ENCODE measurements at places on chromosomes 11 and 22. TPM values are rescaled to one million over a fixed set of nuclear protein-coding genes. Genes with fewer than 3 reads are reported as not detected.
A peak's percentile ranks its signal among the peaks of the same experiment; 100 is the strongest.

The P4HA3 gene
- total RNA-seq: 1.0 TPM

The SHISAL1 gene
- 3.8 TPM for total RNA-seq

GRCh38 chr22:27494785-27495184 lies 306.8 kb downstream of the MN1 start:
- DNase-seq: no peak

The C11orf97 gene
- not detected for total RNA-seq

DNA sequence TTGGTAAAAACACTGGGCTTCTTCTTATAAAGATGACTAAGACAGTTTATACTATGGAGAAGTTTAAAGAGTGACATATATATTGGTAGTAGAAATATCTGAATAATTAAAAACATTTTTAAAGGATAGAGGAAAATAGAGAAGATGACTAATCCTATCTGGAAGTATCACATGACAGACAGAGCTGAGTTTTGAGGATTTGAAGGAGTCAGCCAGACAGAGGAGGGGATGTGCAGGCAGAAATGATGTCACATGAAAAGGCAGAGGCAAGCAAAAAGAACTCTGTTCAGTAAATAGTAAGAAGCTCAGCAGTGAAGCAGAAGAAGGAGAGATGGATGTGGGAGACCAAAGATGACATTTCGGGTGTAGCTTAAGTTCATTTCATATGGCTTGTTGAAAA lies 1.6 kb downstream of the OR10A2 start:
- DNase-seq: no peak

DNA sequence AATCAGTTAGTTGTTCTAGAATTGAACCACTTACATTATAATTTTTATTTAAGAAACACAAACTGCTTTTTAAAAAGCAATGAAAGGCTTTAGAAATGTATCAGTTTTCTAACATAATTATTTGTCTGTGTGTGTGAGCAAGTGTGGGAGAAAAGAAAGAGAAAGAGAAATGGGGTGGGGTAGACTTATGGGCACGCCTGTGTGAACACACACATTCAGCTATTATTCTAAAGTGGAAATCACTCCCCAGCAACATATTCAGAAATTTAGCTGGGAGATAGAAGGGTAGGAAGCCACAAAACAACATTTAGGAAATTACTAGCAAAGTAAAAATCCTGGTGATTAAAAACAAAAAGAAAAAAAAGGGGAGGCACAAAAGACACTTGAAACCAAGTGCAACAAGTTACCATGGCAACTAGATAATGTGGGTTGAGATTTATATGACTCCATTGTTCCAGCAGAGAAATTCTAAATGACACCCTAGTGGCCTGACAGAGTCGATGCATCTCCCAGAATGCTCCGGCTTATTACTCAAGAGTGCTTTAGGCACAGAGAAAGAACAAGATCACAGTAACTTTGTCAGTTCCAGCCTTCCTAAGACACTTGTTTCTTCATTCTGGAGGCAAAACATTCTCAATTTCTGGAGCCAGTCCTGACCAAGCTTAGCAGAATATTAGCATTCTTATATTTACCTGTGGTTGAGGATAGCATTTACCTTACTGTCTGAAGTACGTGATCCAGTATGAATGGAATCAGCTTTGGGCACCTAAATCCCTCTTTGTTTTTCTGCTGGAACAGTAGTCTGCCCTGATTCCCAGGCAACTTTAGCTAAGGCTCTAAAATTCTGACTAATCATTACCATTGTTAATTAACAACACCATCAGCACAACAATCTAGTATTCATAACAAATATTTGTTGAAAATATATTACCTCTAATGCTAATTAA lies 444.4 kb downstream of the DLG2 start:
- DNase-seq: no peak

DNA sequence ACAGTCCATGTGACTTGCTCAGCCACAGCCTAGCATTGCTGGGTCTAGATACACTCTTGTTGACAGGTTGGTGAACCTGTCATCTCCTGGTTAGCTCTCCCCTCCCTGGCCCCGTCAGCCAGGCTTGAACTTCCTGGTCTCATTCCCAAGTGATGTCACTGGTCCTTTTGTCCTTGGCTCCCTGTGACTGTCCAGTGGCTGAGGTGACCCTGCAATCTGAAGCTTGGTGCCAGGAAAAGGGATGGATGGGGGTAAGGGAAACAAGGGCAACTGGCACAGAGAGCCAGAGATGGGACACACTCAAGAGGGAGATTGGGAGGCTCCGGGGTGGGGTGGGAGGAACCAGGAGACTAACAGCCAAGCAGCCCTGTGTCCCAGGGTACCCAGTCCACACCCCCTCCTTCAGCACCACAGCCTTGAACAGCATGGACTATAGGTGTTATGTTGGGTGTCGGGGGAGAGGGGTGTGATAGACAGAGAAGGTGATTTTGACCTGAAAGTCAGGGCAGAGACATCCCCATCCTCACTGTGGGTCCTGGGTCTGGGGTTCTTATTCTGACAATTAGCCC lies 63.8 kb upstream of the THY1 start:
- DNase-seq: no peak

The CHKA gene
- total RNA-seq: 61.4 TPM

GRCh38 chr22:19889951-19890350 lies 35.3 kb upstream of the GNB1L start:
- no peak for DNase-seq

GRCh38 chr22:43996981-43997265 lies 27.2 kb upstream of the PARVB start:
- no peak for DNase-seq

DNA sequence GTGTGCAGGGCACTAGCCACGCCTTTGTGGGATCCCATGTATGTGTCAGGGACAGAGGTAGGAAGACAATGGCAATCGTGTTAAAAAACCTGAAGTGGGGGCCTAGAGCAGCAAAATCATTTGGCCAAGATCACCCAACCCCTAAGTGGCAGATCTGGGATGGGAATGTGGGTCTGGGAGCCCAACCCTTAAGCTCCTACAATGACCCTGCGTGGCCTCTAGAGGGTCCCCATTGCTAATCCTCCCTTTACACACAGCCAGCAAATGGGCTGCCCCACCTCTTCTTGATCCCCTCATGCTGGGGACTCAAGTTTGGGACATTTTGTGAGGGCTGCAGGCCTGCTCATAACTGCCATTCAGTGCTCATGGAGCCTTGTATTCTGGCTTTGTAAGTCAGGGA lies 73.2 kb upstream of the SUSD2 start:
- DNase-seq: no peak

- DNase-seq: peak; percentile 58
Measured at GRCh38 chr11:67640021-67640757, 626 bp upstream of the TBX10 start.

- no peak for DNase-seq
Measured at GRCh38 chr11:110046775-110047380, 46.3 kb upstream of the ZC3H12C start.

DNA sequence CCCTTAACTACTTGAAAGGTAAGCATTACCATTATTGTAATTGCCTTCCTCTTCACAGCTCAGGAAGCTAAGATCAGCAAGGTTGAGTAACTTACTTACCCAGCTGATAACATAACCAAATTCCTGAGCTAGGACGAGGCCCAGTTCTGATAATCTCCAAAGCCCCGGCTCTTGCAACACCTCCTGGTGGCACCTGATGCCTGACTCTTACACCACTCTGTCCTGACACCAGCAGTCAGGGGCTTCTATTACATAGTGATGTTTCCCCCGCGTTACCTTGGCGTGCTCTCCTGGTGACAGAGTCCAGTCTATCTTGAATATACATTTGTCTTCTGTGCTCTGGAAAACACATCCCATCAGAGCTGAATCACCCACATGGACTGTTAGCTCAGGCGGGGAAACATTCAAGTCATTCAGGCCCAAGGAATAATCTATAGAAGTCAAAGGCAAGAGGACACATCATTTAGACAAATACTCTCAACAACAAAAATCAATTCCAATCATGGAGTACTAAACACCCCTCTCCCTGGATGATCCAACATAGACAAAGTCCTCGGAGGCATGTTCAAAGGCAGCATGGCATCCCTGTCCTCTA lies 12.6 kb downstream of the JAML start:
- DNase-seq: no peak

DNA sequence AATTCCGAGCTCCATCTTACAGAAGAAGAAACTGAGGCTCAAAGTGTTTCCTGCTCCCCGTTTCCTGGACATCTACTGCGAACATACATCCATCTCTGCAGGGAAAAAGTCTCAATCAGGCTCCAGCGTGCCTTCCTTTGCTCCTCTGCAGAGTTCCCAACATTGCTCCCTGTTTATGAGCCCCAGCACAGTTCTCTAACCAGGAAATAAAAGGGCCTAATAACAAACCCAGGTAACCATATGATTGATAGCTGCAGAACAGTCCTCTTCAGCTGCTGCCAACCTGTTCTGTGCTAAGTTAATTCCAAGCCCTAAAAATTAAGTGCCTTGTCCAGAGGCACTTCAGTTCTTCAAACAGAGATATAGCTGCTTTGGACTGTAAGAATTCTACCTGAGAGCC lies 104.9 kb upstream of the ASPHD2 start:
- no peak for DNase-seq

- DNase-seq: no peak
Measured at GRCh38 chr22:48622891-48623545, 1204.7 kb downstream of the BRD1 start.
